ENCODE measurements at places on chromosomes 4 and X.

GRCh38 chr4:10045481-10045880 lies 24.2 kb upstream of the SLC2A9 start:
- DNase-seq = peak; percentile 28

DNA sequence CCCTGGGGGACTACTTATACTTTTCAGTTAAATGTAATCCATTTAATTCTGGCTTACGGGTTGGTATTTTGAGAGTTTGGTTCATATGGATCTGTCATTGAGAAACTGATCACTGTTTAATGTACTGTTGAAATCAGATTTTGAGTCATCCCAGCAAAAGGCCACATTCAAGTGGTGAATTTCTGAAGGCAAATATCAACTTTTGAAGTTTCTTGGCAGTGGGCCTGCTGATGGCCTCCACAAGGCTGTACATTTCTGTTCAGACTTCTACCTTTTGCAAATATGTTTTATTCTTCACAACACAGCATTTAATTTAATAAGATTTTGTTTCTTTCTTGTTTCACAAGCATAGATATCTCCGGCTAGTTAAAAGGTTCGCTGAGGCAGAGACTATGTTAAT lies 138.7 kb downstream of the PDGFC start:
- peak; percentile 2 for DNase-seq

- no peak for DNase-seq
Measured at GRCh38 chrX:127908384-127908783, 143.8 kb downstream of the ACTRT1 start.

GRCh38 chr4:74174941-74175340 lies 17.0 kb downstream of the MTHFD2L start:
- no peak for DNase-seq

GRCh38 chr4:177332119-177332518 lies 22.4 kb downstream of the NEIL3 start:
- no peak for DNase-seq
